Upper lobe of right lung (tissue), 1 donor: ENCODE measurements at places on chromosomes 11 and 22.

DNA sequence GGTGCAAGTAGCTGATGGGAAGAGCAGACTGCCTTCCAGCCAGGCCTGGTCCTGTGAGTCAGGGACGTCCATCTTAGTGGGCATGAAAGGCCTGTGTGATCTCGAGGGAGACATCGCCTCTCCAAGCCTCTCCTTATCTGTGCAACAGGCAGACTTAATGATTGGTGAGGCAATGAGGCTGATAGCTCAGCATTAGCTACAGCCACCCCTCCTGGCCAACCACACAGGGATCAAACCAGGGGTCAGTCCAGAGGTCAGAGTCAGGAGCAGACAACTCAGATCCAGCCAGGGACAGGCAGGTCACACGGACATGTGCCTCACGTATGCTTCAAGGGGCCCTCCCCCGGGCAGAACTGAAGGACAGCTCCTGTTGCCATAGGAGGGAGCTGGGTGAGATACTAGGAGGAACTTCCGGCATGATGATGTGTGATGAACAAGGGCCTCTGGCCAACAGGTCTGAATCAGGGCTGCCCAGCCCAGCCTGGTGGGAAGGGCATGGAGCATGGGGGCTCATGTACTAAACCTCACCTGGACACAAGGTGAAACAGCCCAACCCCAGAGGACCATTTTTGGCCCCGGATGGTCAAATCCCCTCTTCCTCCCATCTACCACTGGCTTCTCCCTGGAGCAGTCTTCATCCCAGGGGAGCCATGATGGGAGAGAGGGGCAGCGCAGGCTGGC, 2.8 kb upstream of the APOC3 start:
- H3K4me1 ChIP-seq, result no peaks in the 10 kb centered on the region
- no peak for DNase-seq
- no peaks in the 10 kb centered on the region for H3K27me3 ChIP-seq
- no peak overlapping the region for H3K27ac ChIP-seq
- no peak overlapping the region for H3K4me3 ChIP-seq

DNA sequence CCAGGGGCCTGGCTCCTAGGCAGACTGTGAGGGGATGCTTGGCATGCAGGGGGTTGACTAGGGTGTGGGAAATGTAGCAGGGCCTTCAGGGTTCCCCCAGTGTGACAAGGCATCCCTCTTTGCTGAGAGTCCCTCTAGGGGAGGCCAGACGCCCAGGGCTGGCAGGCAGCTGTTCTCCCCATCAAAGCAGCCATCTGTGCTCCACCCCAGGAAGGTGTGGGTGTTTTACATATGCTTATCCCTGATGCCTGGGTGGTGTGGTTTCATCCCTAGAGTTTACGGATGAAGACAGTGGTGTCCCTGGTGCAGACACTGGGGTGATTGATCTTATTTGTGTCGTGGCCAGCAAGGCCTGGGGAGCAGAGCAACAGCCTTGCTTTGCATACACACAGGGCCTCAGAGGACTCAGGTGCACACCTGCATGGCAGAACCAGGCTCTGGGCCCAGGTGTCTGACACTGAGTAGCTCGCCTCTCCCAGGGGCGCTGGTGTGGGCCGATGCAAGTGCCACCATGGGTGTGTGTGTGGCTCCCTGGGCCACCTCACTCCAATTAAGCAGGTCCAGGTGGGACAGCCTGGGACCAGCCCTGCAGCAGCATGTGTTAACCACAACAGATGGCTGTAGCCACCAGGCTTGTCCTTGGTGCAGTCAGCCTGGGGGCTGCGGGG, 74.2 kb downstream of the MED15 start:
- peaks cover 7% of the 10 kb centered on the region for H3K4me1 ChIP-seq
- no peaks in the 10 kb centered on the region for H3K27me3 ChIP-seq
- peaks cover 85% of the 10 kb centered on the region for H3K36me3 ChIP-seq
- H3K4me3 ChIP-seq, result no peak overlapping the region

GRCh38 chr11:32213223-32213622, 122.3 kb downstream of the RCN1 start:
- DNase-seq, result no peak
- H3K27ac ChIP-seq, result no peak overlapping the region
- no peak overlapping the region for H3K4me3 ChIP-seq

GRCh38 chr11:121105481-121106195, 4.6 kb downstream of the TECTA start:
- H3K36me3 ChIP-seq, result no peaks in the 10 kb centered on the region
- H3K4me3 ChIP-seq, result no peak overlapping the region
- DNase-seq, result no peak
- peaks cover 14% of the 10 kb centered on the region for H3K4me1 ChIP-seq
- H3K27me3 ChIP-seq, result no peaks in the 10 kb centered on the region

DNA sequence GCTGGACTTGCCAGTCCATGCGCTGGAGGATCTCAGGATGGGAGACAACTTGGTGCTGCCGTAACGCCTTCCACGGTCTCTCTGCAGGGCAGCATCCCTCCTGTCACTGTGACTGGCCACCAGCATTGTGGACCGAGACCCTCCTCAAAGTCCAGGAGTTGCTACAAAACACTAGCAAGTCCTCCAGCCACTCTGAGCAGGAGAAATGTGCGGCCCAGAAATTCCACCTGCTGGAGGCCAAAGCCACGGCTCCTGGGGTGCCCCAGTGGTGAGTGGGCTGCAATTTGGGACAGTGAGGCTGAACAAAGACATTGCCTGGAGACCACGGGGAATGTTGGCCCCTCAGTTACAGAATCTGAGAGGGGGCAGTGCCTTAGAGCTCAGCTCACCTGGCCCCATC, 6.9 kb upstream of the DSCAML1 start:
- peaks cover 11% of the 10 kb centered on the region for H3K4me1 ChIP-seq
- DNase-seq, result no peak
- H3K27me3 ChIP-seq, result peaks cover 7% of the 10 kb centered on the region
- H3K4me3 ChIP-seq, result no peak overlapping the region

DNA sequence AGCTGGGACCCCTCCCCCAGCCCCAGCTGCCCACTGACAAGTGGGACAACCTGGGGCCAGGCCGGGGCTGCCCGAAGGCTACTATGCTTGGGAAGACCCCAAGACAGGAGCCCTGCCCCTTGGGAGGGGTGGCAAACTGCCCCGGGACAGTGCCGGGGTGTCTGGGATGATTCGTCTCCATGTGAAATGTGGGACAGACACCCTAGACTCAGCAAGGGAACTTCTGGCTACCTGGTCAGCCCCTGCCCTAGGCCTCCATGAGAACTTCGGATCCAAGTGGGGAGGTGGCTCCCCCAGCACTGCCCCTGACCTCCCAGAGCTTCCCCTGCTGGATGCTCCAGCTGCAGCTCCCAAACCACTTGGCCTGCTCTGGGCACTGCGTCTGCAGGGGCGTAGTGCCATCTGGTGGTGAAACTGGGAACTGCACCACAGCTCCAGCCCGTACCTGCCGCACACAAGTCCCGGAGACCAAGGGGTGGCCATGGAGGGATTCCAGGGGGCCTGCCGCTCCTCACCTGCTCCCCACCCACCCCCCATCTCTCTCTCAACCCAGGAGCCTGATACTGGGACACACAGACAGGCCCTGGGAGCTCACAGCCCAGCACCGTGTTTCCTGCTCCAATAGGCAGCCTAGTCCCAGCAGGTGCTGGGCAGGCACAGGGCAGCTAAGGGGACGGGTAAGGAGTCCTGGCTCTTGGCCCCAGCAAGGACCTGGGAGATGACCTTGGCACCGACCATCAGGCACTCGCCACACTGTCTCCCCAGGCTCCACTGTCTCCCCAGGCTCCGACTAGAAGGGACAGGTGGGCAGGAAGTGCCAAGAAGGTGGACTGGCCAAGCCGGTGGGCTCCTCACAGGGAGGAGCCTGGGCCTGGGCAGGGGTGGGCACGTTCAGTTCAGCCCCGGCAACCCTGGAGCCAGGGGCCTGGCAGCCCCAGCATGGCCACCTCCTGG, 194.1 kb downstream of the IGLL1 start:
- DNase-seq, result peak; percentile 90
- H3K36me3 ChIP-seq, result no peaks in the 10 kb centered on the region
- no peaks in the 10 kb centered on the region for H3K27me3 ChIP-seq
- H3K4me3 ChIP-seq, result no peak overlapping the region
- no peak overlapping the region for H3K27ac ChIP-seq
- H3K4me1 ChIP-seq, result peaks cover 6% of the 10 kb centered on the region

- no peaks in the 10 kb centered on the region for H3K4me1 ChIP-seq
- H3K27ac ChIP-seq, result no peak overlapping the region
- DNase-seq, result no peak
- no peak overlapping the region for H3K4me3 ChIP-seq
- H3K27me3 ChIP-seq, result no peaks in the 10 kb centered on the region
- no peaks in the 10 kb centered on the region for H3K36me3 ChIP-seq
Observed at GRCh38 chr11:17378655-17379054, 9.8 kb downstream of the KCNJ11 start.

- no peaks in the 10 kb centered on the region for H3K27me3 ChIP-seq
- DNase-seq, result no peak
- H3K36me3 ChIP-seq, result peaks cover 31% of the 10 kb centered on the region
- H3K27ac ChIP-seq, result no peak overlapping the region
- peaks cover 10% of the 10 kb centered on the region for H3K4me1 ChIP-seq
Observed at GRCh38 chr11:94184846-94185245, 56.2 kb downstream of the PANX1 start.

DNA sequence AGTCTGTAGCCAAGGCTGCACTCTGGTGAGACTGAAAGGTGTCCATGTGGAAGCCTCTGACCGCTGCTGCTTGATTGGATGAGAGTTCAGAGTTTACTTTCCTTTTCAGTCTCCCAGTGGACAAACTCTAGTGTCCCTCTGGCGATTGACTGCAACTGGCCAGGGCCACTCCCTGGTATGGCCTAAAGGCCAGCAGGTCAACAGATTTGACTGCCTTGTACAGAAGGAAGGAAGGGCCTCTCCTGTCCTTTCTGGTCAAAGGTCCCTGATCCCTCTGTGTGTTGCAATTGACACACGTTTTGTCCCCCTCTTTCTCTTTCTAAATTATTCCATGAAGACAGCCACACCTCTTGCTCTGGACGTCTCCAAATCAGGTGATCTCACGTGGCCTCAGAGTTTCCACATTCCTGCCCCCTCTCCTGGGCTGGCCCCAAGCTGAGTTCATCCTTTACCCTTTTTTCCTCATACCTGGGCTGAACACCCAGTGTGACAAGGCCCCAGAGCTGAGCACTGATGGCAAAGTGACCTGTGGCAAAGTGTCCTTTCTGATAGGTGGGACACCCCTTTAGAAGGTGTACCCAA, 18.7 kb upstream of the FBLN1 start:
- H3K36me3 ChIP-seq, result no peaks in the 10 kb centered on the region
- H3K4me1 ChIP-seq, result no peaks in the 10 kb centered on the region
- peak; percentile 23 for DNase-seq
- H3K27ac ChIP-seq, result no peak overlapping the region
- no peak overlapping the region for H3K4me3 ChIP-seq

GRCh38 chr11:34318111-34319037, 39.4 kb downstream of the ABTB2 start:
- no peaks in the 10 kb centered on the region for H3K27me3 ChIP-seq
- H3K36me3 ChIP-seq, result no peaks in the 10 kb centered on the region
- no peak overlapping the region for H3K4me3 ChIP-seq

DNA sequence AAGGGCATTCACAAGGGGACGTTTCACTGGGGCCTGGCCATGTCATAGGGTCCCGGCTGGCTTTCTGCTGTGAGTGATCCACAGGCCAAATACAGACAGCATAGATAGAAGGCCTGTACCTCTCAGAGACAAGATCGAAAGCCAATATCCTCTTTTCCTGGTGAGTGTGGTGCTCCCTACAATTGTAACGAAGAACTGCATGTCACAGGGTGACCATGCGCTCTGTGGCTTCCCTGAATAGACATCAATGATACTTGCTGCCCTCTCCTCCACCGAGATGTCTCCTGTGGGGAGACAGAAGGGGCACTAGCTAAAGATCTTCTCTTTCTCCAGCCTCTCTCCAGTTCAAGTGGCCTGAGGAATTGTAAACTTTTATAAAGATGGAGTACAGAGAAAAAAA, 226.1 kb upstream of the POU2AF2 start:
- no peaks in the 10 kb centered on the region for H3K27me3 ChIP-seq
- H3K4me1 ChIP-seq, result peaks cover 10% of the 10 kb centered on the region
- DNase-seq, result no peak
- peak overlapping the region; percentile 60 for H3K27ac ChIP-seq

DNA sequence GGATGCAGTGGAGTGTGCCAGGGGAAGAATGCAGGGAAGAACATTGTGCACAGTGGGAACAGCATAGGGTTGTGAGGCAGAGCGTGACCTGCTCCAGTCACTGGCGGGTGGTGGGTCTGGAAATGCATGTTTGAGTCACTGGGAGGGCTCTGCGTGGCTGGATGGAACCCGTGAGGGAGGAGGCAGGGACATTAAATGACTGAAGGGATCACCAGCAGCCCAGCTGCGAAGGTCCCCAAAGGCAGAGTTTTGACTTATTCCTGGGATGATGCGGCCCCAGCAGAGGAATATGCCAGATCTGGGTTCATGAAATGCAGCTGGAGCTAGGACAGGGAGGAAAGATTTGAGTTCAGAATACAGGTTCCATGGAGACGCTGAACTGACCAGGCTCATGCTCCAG, 104.0 kb upstream of the FGF3 start:
- no peaks in the 10 kb centered on the region for H3K36me3 ChIP-seq
- DNase-seq, result peak; percentile 50
- peaks cover 15% of the 10 kb centered on the region for H3K4me1 ChIP-seq

GRCh38 chr11:19868871-19869270, 156.2 kb downstream of the NAV2 start:
- H3K36me3 ChIP-seq, result no peaks in the 10 kb centered on the region
- H3K27me3 ChIP-seq, result no peaks in the 10 kb centered on the region
- H3K27ac ChIP-seq, result no peak overlapping the region
- H3K4me1 ChIP-seq, result no peaks in the 10 kb centered on the region

GRCh38 chr22:22243033-22243680, 1.4 kb upstream of the VPREB1 start:
- H3K27ac ChIP-seq, result no peak overlapping the region
- H3K4me3 ChIP-seq, result no peak overlapping the region
- no peaks in the 10 kb centered on the region for H3K4me1 ChIP-seq

- no peak overlapping the region for H3K27ac ChIP-seq
- peak; percentile 71 for DNase-seq
- peak overlapping the region; percentile 58 for H3K4me3 ChIP-seq
- peaks cover 14% of the 10 kb centered on the region for H3K4me1 ChIP-seq
- no peaks in the 10 kb centered on the region for H3K36me3 ChIP-seq
Observed at GRCh38 chr11:123653827-123654565, 428 bp downstream of the SCN3B start.

DNA sequence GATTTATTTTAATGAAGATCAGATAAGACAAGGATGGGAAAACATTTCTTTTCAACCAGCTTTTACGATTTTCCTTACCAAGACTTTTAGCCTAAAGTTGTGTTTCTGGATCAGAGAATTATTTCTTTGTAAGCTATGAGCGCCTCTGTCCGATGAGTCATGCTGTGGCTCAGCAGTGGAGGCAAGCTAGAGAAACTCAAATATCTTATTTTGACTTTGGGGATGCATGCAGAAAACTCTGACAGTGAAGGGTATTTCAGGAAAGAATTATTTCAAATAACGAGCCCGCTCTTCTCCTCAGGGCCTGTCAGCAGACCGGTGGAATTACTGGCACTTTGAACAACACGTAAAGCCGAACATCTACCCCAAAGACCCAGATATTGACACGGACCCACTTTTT, 77.9 kb upstream of the OR5AK2 start:
- no peaks in the 10 kb centered on the region for H3K4me1 ChIP-seq
- H3K27ac ChIP-seq, result no peak overlapping the region
- no peaks in the 10 kb centered on the region for H3K27me3 ChIP-seq
- DNase-seq, result no peak
- H3K4me3 ChIP-seq, result no peak overlapping the region
